ENCODE measurements at places on chromosomes 13 and 19.

DNA sequence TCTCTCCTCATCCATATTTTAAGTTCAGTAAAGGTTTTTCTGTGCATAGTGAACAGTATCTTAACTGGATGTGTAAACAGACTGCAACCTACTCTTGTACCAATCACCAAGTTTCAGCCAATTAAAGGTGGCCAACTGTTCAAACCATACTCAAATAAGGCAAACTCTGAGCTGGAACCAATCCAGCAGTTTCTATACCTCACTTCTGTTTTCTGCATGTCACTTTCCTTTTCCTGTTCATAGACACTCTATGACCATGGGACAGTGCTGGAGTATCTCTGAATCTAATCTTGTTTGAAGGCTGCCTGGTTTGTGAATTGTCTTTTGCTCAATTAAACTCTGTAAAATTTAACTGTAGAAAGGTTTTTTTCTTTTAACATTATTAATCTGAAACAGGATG, 470.3 kb upstream of the SLITRK6 start:
- DNase-seq, result no peak

DNA sequence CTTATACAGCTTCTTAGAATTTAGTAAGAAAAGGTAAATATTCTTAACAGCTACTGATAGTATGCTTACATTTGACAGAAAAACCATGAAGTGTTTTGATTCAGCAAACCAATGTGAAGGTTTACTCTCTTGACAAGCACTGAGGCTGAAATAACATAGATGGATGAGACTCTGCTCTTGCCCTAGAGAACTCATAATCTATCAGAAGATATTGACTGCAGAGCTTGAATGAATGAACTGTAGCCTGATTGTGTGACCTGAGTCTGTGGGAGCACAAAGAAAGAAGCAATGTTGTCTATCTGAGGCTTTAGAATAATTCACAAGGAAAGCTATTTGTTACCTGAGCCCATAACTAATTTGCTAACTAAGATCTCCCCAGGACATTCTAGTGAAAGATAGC, 1235.3 kb downstream of the OLFM4 start:
- DNase-seq, result no peak

GRCh38 chr19:54462047-54462654, 1.4 kb downstream of the LENG9 start:
- no peak for DNase-seq

DNA sequence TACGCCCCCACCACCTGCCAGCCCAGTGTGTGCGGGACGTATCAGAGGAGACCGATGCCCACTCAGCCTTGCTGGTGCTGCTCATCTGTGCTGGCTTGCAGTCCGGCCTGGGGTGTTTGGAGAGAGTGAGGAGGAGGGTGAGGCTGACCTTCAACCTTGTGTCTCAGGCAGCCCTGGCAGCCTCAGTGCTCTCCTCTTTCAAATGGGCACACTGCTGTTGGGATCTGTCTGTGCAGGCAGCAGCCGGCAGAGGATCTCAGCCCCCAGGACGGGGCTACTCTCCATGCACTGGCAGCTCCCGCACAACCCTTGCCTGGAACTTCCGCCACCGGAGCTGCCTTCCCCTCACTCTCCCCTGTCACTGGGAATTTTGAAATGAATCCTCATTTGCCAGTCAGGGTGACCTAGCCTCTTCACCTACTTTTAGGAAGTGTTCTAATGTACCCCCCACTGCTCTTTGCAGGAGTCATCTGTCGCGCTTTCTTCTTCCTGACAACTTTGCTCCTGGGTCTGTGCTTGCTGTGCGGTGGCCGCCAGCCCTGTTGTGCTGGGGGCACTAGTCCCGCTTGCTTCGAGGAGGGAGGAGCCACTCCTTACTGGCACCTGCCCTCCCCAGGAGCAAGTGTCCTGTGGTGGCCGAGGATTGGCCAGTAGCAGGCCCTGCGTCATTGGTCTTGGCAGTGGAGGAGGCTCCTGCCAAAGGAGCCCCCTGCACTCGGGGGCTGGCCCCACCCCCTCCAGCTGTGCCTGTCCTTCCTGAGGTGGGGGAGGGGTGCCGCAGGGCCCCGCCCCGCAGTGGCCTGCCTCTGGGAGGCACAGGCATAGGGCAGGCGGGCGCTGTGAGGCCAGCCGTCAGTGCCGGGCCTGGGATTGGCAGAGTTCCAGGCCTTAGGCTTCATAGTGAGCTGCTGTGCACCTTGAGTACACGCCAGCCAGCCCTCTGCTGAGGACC, 53.4 kb downstream of the TSSK6 start:
- no peak for DNase-seq

Measured in activated CD8-positive, alpha-beta memory T cell treated with anti-CD3 and anti-CD28 coated beads for 1 hour (primary cell).